ENCODE measurements at places on chromosomes 12 and 14.

GRCh38 chr12:58034712-58035111, 93.3 kb downstream of the ATP23 start:
- DNase-seq = no peak

DNA sequence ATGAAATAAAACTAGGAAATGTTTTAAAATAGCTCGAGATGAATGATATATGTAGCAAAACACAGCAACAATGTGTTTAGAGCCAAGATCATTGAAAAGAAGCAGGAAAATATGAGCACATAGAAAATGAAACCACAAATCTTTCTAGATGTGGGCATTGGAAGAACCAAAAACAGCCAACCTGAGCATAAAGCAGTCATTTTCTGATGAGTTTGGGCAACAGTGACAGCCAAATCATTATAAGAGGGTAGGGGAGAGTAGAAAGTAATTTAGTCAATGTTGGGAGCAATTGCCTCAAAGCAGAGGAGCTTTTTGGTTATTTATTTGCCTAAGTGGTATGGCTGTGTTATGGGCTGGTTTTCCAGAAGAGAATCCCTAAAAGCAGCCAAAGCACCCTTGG, 8.8 kb upstream of the BICDL1 start:
- no peak for DNase-seq

DNA sequence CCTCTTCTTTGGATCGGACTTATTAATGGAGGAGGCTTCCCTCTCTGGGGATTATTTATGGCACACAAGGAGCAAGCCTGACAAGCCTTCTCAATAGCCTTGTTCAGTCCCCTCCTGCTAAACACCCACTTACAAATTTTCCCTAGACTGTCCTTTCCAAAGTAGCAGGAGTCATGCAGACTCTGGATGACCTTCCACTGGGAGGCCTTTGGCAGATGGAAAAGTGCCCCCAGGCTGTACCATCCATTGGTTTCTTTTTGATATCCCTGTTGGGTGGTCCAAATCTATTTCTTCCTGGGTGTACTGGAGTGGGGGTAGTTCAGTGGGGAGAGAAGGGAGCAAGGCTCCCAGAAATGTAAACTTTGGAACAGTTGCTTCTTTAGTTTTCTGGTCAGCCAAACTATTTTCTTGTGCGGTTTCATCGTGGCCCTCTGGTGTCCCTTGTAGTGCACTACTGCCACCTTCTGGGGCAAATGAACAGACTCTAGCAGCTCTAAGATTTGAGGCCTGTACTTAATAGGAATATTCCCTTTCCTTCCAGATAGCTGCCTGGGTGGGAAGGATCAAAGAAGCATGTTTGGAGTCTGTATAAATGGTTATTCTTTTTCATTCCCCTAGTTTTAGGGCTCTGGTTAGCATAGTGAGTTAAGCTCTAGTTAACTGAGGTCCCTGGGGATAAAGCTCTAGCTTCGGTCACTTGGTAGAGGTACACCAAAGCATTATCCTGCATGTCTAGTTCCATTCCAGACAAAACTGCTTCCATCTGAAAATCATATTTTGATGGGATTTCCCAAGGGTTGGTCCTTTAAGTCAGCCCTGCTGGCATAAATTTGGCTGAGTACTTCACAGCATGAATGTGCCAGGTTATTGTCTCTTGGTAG, 409.5 kb downstream of the SLC6A15 start:
- DNase-seq = peak; percentile 66

DNA sequence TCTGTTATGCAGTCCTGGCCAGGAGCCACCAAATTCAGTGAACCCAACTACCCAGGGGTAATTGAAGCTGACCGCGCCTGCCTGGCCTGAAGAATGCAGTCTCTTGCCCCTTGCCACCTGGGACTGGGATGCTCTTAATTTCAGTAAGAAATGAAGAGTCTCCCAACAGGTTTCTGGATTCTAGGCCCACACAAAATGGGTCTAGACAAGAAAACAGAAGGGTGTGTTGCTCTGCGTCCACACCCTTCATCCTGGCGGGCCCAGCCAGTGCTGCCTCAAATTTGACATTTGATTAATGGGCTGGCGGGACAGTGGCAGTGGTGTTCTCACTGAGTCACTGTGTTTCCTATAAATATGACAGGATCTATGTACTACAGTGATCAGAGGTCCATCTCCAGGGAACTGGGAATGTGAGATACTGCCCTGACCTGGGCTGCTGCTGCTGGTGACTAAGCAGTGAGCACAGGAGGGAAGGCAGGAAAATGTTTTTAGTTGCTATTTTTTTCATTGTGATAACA, 6.5 kb downstream of the TMEM253 start:
- peak; percentile 38 for DNase-seq

DNA sequence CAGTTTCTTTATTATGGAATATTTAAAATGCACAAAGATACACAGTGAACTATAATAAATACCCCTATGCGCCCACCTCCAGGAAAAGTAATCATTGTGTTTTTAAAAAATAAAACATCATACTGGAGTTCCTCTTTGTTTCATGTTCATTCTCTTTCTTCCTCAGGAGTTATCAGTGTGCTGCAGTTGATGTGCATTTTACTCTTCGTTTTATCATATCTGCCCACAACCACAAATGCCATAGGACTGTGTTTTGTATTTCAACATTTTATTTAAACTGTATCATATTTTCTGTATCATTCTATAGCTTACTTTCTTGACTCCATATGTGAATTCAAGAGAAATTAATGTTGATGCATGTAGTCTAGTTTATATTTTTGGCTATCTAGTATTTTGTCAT, 53.9 kb downstream of the TSHR start:
- no peak for DNase-seq

DNA sequence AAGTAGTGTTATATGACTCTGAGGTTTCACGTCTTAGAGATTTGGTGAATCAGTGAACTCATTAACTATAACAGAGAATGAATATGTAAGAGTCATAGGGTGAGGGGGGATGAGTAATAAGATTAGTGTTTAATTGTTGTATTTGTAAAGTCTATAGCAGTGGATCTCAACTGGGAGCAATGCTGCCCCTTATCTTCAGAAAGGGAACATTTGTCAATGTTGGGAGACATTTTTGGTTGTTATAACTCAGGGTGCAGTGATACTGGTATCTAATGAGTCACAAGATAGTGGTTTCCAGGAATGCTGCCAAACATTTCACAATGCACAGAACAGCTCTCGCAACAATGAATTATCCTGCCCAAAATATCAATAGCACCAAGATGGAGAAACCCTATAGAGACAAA, 1193.7 kb downstream of the GALC start:
- DNase-seq = peak; percentile 80

GRCh38 chr12:52023976-52024688, 17.4 kb downstream of the TAMALIN start:
- no peak for DNase-seq

DNA sequence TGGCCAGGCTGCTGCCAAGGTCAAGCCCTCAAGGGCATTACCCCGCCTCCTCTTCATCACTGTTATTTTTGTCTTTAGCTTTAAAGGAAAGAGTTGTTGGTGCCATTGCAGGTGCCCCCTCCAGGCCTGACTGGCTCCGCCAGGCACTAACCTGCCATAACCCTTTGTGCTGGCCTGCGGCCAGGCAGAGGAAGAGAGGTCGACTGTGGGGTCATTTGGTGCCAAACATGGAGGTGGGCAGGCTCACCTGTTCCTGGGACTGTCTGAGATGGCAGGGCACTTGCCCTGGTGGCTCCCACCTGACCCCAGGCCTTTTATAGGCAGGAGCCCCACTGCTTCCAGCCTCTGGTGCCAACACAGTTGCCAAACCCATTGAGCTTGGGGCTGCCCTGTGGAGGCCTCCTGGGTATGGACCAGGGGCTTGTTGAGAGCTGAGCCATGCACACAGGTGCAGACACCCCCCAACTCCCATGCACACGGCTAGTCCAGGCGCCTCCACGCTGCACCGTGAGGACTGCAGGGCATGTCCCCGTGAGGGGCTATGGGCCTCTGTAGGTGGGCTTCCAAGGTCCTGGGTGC, 29.4 kb upstream of the PLD4 start:
- DNase-seq = no peak

DNA sequence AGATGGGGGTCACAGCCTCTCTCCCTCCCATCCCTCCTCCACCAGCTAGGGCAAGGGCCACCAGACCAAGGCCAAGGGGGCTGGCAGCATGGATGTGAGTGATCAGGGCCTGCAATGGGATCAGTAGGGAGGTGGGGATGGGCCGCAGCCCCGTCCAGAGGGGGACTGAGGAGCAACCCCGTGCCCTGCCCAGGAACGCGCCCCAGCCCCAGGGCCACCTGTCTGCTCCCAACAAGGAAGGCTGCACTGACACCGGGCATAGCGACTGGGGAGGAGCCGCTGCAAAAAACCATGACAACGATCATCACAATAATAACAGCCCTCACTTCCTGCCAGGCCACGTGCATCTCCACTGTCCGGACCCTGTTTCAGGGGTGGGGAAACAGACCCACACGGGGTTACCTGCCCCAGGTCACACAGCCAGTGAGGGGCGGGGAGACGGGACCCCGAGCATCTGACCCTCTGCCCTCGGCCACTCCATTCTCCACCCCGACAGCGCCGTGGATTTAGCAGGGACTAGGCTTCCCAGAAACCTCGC, 24.3 kb downstream of the NCOR2 start:
- DNase-seq = peak; percentile 52

DNA sequence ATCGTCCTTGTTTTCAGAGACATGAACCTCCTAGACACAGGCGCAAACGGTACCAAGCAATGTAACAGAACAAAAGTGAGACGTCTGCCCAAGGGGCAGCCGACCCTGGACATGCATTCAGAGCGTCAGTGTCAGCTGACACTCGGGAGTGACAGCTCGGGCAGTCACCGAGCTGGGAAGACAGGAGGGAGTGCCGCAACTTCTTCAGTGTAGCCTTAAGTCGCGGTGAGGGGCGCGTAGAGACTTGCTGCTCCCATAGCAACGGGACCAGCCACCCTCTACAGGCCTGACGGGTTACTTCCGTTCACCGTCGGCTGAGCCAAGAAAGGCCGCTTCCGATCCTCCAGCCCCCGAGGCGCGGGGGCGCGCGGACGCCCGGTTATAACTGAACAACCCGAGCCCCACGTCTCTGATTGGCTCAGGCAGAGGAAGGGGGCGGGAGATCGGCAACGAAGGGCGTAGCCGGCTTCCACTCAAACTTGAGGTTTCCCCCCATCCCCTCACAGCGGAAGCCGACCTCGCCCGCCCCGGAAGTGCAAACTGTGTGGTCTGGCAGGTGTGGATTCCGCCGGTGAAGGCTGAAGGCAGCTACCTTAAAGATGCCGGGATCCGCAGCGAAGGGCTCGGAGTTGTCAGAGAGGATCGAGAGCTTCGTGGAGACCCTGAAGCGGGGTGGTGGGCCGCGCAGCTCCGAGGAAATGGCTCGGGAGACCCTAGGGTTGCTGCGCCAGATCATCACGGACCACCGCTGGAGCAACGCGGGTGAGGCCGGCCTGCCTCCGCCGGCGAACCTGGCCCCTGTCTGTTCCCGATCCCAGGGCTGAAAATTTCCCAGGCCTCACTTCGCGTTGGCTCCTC, at the start of gene EIF2B2:
Gene EIF2B2 (plus strand): TSS at position 530 of the 858 bp plus-strand sequence. CDS start 70 bp downstream, at position 600.
- DNase-seq = peak; percentile 97

DNA sequence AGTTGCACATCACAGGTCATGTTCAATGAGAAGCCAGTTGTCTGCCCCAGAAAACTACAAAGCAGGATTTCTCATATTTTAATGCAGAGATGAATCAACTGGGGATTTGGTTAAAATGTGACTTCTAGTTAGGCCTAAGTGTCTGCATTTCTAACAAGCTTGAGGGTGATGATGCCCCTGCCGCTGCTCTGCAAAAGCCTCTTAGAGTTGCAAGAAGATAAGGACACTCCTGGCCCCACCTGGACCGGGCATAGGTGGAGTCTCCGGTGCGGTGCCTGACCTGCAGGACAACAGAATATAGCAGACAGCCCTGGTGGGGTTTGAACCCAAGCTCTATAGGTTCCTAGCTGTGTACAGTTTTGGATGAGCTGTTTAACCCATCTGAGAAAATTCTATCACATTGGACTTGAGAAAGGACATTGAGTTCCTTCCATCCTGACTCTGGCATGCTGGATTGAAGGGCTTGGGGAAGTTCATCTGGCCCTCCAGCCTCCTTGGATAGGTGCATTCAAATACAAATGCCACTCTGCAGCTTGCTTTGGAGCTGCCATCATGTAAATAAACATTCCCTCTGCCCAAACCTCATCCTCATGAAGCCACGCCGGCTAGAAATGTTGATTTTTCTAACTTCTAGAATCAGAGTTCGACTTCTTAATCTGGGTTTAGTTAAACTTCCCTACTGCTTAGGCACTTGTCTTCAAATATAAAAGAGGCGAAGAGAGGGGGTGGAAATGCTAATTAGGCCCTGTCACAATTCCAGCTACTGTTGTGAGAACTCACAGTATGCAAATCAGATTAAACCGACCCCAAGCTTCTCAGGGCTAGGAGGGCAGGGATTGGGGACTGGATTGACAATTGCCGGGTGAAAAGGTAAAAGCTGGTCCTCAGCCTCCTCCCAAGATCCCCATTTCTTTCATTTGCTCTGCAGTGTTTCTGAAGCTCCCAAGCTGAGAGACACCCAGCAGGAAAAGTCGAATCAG, 1225.6 kb downstream of the VRK1 start:
- no peak for DNase-seq

- no peak for DNase-seq
These were observed 118.9 kb downstream of the SLC25A47 start for GRCh38 chr14:100442036-100442435.

DNA sequence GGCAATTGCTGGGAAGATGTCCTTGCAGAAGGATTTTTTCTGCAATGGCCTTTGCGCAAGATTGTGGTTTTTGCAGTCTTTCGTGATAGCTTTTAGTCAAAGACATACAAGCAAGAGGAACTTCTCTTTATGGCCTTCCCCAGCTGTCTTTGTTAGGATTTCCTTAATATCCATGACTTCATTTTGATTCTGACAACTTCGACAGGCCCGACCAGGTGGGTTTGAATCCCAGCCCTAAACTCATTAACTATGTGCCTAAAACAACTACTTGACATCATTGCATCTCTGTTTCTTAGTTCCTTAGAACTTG, 13.3 kb upstream of the VRK1 start:
- DNase-seq = no peak

DNA sequence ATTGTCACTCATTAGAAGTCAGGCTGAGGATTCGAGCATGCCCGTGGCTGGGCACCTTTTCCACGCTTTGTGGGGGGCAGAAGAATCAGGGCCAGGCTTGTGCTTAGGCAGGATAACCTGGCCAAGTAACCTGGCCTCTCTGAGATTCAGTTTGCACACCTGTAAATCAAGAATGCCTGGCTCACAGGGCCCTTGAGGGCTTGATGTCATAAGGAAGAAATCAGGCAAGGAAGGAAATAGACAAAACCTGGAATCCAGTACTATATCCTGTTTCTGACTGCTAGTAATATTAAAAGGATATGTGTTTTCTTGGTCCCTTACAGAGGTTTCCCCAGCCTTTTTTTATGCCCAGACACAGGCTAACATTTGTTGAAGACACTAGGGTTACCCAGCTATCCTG, 91.9 kb downstream of the SAMD4A start:
- DNase-seq = no peak

GRCh38 chr14:83300476-83301064, 1766.9 kb upstream of the SEL1L start:
- peak; percentile 21 for DNase-seq

- DNase-seq = peak; percentile 93
These were observed 159.8 kb upstream of the DAAM1 start for GRCh38 chr14:59028476-59029202.

- no peak for DNase-seq
These were observed 23.7 kb downstream of the GYS2 start for GRCh38 chr12:21580748-21581516.

Data from brain microvascular endothelial cell (primary cell).